CD8-positive, alpha-beta memory T cell (primary cell): ENCODE measurements at places on chromosomes 12 and 14. TPM values are rescaled to one million over a fixed set of nuclear protein-coding genes. Genes with fewer than 3 reads are reported as not detected.

GRCh38 chr12:49536526-49537071 is 2.2 kb upstream of the KCNH3 start:
- no peak for DNase-seq

Gene COPZ1
- total RNA-seq: 112 TPM

DNA sequence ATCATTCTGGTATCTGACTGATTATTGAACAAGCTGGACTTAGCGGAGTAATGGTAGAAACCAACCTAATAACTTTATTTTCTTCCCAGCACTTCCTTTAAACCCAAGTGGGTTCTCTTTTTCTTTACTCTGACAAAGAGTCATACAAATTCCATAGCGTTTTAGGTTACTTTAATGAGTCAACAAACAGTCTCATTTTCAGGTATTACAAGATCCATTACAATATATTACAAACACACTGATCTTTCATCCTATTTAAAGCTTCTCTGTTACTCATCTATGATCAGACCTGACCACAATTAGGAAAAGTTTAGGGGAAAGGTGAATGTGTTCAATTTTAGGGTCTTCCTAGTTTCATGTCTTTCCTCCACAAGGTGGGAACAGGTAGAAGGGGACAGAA is 39.4 kb upstream of the PTPRQ start:
- DNase-seq: no peak

DNA sequence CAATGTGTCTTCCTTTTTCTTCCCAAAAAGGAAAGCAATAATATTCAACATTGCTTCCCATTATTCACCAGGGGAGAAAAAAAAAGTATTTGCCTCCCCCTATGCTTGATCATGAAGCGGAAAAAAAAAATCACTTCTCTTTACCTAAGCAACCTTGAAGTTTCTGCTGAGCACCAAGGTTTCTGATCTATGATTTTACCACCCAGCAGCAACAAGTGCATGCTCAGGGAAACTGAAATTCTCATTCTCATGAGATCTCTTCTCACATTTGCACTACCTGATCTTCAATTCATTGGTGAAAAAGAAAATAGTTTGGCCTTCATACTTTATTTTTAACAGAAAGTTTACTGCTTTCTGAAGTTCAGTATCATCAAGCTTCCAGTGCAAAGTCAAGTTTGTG is 125.8 kb downstream of the ARMH4 start:
- no peak for DNase-seq

GRCh38 chr14:90060965-90061684 is 669 bp upstream of the KCNK13 start:
- DNase-seq: no peak

DNA sequence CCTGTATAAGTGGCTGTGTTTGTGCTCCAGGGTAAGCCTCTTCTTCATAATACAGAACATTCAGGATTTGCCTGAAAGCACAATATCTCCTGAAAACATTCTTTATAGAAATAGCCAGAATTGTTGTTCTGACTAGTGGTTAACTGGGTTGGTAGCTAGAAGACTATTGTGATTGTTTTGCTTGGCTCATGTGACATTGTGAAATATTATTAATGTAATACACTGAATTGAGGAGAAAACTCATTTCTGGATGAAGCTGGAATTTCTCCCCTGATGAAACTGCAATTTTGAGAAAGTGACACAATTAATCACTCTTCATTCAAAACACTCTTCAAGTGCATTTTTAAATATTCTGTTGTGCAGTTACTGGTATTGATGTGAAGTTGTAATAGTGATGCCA is 172.3 kb upstream of the PTPRQ start:
- no peak for DNase-seq

GRCh38 chr12:124387528-124387911 is 92.6 kb downstream of the RFLNA start:
- no peak for DNase-seq

DNA sequence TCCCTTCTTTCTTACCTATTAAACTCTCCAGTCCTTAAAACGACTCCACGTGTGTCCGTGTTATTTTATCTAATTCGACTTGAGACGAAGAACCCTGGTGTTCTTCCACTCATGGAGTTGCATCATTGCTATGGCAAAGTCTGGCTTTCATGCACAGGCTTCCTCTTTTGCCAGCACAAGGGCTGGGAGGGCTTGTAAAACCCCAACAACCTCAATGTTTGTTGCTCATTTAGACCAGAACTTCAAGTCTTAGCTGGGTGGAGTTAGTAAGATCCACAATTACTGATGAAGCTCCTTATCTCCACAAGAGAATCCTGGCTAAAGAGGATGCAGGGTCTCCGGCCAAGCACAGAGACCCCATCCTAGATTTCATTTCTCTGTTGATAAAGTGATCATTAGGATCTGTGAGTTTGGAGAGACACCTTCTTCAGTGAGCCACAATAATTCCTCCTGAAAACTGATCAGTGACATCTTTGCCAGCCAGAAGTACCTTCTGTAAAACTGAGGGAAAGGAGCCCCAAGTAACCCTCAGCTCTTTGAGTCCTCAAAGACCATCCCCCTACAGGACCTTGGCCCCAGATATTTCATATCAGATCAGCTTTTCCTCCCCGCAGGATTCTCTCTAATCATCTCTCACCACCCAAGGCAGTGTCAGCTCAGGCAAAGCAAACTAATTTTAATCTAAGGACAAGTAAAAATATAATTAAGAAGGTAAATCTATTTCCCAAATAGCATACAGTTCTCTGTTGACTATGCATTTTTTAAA is 514.6 kb downstream of the FUT8 start:
- no peak for DNase-seq

DNA sequence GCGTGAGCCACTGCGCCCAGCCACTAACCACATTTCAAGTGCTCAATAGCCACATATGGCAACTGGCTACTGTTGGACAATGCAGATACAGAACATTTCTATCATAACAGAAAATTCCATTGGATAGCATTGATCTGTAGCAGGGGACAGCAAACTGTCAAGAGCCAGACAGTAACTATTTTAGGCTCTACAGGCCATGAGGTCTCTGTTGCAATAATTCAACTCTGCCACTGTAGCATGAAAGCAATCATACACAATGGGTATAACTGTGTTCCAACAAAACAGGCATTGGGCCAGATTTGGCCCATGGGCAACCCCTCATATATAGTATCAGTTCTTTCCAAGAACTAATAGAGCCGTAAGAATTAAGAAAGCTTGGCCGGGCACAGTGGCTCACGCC is 8.0 kb downstream of the CSRNP2 start:
- DNase-seq: no peak

- no peak for DNase-seq
Measured at GRCh38 chr12:130791629-130792028, 47.4 kb downstream of the STX2 start.

DNA sequence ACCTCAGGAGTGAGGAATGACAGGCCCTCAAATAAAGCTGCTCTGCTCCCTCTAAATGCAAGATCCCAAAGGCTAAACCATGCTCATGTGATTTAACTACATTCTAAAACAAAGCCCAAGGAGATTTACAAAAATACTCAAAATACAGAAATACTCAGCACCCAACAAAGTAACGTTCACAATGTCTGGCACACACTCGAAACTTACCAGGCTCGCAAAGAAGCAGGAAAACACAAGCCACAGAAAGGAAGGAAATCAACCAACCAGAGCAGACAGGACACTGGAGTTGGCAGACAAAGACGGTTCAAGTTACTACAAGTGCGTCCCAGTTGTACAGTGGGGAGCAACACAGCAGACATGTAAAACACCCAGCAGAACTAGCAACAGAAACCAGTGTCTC is 33.4 kb downstream of the STX2 start:
- DNase-seq: no peak

Gene ARHGAP9
- 116 TPM for total RNA-seq

Gene KRT6A
- not detected for total RNA-seq

Gene SLC39A5
- total RNA-seq: 0.62 TPM

DNA sequence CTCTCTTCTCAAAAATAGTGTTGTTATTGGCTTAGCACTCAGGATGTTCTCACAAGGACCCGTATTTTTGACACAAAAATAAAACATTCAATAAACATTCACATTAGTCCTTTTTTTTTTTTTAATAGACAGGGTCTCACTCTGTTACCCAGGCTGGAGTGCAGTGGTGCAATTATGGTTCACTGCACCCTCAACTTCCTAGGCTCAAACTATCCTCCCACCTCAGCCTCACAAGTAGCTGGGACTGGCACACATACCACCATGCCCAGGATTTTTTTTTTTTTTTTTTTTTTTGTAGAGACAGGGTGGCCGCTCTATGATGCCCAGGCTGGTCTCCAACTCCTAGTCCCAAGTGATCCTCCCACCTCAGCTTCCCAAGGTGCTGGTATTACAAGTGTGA is 27.0 kb downstream of the PPP1R13B start:
- DNase-seq: no peak

DNA sequence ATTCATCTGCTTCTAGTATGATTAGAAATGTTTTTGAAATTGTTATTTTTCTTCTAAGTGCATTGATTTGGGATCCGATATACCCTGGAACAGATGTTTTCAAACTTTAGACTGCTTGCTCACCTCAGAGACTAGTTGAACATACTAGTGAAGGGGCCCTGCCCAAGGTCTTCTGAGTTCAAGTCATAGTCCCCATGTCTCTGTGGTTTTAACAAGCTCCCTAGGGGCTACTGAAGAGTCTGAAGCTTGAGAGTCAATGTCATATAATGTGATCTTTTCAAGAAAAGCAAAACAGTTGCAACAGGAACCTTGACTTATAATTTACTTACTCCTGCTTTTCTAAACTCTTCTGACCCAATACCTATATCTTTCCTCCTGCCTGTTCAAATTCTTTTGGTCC is 7.5 kb upstream of the UBE2N start:
- no peak for DNase-seq

Gene KLRC1
- 12.9 TPM for total RNA-seq

DNA sequence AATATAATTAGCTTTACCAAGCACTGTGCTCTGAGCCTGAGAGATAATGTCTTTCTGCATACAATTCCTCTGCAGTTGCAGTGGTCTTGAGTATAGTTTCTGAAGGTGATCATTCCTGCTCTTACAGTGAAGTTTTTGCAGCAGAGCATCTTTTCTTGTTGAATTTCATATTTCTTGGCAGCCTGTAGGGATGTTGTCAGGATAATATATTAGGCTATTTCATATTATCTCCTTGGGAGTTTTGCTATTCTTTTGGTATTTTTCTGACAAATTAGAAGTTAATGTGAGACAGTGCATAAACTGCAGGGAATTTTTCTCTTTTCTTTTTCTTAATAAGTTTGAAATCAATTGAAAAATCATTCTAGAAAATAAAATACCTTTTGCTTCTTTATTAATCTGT is 1502.6 kb upstream of the FLRT2 start:
- DNase-seq: no peak

- no peak for DNase-seq
Measured at GRCh38 chr14:99287269-99287942, 15.4 kb upstream of the BCL11B start.

- DNase-seq: no peak
Measured at GRCh38 chr12:126907900-126908764, 1358.8 kb upstream of the TMEM132C start.

GRCh38 chr12:93602897-93603668 is 30.6 kb downstream of the SOCS2 start:
- no peak for DNase-seq

Gene ARF3
- 91.5 TPM for total RNA-seq

Gene KCNC2
- not detected for total RNA-seq
